ENCODE measurements at places on chromosomes 16 and 17.
A peak's percentile ranks its signal among the peaks of the same experiment; 100 is the strongest.

- DNase-seq, result no peak
These were observed 109.0 kb downstream of the HS3ST3A1 start for GRCh38 chr17:13492737-13493122.

DNA sequence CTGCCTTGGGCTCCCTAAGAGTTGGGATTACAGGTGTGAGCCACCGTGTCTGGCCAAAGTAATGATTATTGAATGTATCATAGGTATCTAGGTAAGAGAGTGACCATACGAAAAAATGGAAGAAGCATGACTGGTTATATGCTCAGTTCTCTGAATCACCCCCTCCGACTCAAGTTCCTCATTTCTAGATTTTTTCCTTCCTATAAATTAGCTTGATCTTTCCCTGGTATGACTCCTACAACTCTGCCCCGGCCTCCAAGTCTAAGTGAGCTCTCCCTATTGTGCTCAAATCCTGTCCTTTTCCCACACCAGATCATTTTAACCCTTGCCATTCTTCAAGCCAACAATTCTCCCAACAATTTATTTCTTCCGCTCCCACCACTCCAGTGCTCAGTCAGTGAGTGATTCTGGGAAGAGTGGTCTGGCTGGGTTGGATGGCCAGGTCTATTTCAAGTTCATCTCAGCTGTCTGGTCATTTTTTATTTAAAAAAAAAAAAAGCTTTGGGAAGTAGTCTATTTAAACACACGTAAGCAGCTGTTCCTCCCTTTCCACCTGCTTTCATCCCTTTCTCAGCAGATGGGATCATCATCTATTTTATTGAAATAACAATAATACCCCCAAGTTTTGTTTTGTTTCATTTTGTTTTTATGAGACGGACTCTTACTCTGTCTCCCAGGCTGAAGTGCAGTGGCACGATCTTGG lies 120.2 kb upstream of the HS3ST2 start:
- no peak for DNase-seq

GRCh38 chr16:19348578-19349315 lies 63.2 kb downstream of the CLEC19A start:
- no peak for DNase-seq

GRCh38 chr17:75987041-75987440 lies 8.0 kb downstream of the TEN1 start:
- no peak for DNase-seq

DNA sequence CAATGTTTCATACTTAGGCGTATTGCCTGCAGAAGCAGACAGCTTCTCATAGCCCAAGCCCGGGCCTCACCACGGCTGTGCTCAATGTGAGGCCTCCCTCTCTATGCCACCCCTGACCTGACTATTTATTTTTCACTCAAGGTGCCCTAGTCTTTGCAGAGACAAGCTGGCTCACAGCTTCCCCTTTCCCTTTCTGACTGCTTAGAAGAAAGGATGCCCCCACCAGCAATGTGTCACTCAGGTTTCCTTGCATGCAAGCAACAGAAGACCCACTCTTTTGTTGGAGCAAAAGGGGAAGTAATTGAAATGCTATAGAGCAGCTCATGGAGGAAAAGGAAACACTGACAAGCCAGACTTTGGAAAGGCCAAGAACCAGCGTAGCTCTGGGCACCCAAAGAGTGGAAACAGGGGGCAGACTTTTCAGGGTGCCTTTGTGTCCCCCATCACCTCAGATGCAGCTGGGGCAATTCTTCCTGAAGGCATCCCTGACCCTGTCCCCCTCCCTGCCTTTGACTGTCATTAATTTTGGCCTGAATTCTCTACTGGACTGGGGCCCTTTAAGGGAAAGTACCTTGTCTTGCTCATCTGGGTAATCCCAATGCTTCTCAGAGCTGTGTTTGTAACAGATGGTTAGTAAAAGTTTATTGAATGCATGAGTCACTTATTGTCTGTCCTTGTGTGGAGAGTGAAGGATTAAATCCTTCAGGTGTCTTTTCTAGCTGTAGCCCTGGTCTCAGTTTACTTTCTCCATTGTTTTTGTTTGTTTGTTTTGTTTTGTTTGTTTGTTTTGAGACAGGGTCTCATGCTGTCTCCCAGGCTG lies 17.8 kb downstream of the RGS9 start:
- DNase-seq, result no peak

DNA sequence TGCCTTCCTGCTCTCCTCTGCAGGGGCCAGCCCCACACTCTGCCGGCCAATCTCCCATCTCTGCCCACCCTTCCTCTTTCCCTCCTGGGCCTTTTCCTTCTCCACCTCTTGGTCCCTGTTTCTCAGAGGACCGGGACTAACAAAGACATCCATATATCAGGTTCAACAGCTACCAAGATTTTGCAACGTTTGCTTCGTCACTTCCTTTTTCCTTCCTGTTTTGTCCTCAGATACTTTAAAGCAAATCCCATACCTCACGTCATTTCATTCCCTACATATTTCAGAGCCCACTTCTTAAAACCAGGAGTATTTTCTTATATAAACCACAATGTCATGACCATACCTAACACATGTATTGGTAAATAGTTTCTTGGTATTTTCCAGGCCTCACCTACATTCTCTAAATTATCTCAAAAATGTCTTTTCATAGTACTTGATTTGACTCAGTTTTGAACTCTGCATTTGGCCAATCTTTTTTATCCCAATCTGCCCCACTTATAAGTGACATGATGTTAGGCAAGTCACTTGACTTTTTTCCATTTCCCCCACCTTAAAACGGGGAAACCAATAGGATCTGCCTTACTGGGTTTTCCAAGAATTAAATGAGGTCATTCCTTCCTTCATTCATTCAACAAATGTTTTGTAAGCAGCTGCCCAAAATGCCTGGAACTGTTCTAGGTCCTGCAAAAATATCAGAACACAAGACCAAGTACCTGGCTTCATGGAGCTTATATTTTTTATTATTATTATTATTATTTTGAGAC lies 7.2 kb upstream of the USP10 start:
- no peak for DNase-seq

DNA sequence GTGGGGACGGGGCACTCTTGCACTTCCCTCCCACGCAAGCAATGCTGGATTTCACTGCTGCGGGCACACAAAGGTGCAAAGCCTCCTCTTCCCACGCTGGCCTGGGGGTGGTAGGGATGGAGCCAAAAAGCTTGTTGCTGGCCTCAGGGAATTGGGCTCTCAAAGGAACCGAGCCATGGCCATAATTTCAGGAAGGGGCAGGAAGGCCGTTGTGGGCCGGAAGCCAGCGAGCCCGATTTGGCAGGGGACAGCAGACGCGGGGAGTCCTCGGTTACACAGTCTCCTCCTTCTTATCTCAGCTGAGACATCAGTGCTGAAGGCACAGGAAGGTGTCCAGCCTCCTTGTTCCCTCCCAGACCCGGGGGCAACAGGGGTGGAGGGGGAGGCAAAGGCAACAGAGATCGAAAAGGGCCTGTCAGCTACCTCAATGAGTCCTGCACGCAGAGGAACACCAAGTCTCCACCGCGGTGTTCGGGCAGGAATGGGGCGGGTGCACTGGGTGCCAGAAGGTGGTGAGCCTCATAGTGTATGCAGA lies 59.5 kb downstream of the SLFN11 start:
- DNase-seq, result no peak

DNA sequence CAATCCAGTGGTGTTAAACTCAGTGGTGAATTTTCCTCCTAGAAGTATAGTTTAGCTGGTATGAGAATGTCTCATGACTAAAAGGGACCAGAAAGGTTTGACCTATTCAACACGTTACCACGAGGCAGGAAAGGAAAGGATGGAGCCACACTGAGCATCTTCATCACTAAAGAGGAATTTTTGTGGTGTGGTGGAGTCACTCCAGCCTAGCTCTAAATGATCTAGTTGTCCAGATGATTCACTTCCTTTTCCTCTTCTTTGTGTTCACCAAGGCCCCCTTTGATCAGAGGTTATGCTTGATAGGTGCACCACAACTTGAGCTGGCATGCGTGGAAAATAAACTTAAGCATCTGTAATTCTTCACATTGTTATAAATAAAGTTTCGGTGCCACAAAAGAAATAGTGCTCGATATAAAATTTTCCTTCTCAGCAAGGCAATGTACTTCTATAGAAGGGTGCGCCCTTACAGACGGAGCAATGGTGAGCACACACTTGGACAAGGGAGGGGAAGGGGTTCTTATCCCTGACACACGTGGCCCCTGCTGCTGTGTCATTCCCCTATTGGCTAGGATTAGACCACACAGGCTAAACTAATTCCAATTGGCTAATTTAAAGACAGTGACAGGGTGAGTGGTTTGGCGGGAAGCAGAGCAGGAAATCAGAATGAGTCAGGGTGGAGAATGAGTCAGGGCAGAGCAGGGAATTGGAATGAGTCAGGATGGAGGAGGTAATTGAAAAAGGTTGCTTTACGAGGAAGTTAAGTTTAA lies 254.6 kb downstream of the HS3ST3A1 start:
- peak; percentile 97 for DNase-seq

- DNase-seq, result no peak
These were observed 786 bp downstream of the TMC7 start for GRCh38 chr16:18984435-18985005.

- DNase-seq, result no peak
These were observed 32.7 kb downstream of the ARHGAP23 start for GRCh38 chr17:38460716-38461630.

DNA sequence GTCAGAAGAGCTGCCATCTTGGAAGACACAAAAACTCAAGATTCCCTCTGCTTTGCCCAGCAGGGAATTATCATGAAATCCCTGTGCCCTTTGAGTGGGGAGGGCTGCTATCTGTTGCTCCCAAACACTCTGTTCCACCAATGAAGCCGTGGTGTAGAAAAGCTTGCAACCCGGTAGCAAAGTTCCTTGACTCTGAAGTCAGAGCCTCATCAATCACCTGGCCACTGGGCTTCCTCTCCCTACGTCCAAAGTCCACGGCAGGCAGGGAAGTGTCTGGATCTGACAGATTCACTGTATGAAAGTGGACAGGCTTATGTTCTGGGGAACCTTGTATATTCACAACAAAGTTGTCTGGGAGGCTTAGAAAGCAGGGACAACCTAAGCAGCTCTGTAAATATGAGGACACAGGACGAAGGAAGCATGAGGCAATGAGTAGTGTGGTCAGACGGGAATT lies 343.3 kb downstream of the SLC39A11 start:
- DNase-seq, result no peak

GRCh38 chr17:59331929-59332748 lies 684 bp downstream of the YPEL2 start:
- DNase-seq, result no peak

- peak; percentile 52 for DNase-seq
These were observed 30.1 kb downstream of the DNAH2 start for GRCh38 chr17:7747635-7748071.

DNA sequence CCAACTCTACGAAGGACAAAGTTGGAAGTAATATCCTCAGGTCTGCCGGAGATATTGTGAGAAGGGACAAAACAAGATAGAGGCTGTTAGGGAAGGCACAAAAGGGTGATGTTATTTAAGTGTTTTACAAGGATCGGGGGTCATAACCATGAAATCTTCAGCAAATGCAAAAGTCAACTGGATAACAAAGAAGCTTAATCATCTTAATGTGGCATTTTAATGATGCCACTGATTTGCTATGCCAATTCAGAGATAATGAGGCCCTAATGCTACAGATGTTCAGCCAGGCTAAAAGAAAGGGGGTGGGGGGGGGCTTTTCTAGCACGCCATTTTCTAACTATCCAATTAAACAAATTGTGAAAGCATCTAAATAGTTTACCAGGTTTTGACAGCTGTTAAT lies 63.1 kb downstream of the IKZF3 start:
- no peak for DNase-seq
